ENCODE measurements at places on chromosomes 3 and 15. TPM values are rescaled to one million over a fixed set of nuclear protein-coding genes. Genes with fewer than 3 reads are reported as not detected.

DNA sequence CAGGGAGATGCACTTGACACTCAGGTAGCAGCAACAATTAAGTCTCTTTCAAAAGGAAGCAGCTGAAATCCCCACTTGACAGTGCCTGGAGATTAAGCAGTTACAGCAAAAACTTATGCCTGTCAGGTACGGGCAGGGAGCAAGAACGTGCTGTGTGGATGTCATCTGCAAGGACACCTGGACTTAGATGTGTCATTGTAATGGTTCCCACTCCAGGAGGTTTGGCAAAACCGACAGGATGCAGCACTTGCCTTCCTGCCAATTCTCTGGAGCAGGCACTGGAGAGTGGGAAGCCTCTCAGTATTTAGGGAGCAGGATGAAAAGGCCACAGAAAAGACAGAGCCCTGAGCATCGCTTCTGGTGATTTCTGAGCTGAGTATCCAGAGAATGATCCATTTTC lies 292.4 kb downstream of the PDCD6IP start:
- DNase-seq: no peak

ITPKA gene
- total RNA-seq: 3.7 TPM

DNA sequence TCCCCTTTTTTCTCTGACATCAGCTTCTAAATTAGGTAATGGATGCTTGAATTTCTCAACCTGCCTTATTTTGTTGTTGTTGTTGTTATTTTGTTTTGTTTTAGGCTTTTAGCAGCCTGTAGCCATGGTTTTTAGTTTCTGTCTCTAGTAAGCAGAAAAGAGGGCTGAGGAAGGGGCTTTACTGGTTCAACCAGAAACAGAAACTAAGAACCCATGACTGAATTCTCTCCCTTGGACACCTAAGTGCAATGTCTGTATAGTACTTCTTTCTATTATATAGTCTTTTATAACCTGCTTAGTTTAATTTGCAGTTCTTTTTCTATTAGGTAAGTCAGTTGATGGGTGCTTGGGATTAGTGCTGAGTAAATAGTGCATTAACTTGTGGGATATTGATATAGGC lies 129.0 kb downstream of the BBX start:
- DNase-seq: no peak

GRCh38 chr3:153115326-153115725 lies 46.7 kb upstream of the RAP2B start:
- no peak for DNase-seq

DNA sequence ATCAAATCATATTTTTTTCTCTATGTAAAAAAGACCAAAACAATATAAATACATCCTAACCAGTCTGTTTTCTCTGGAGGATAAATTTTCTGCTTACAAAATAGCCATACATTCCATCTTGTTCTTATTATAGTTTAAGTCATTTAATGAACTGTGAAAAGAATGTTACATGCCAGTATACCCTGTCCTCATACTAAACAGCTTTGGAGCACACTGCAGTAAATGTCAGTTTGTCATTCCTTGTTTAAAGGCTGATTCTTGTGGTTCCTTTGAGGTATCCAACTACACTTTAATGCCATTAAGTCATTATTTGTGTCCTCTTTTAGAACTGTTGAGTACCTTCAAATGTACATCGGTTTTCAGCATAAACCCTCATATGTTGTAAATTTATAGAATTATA lies 52.7 kb upstream of the DCBLD2 start:
- DNase-seq: no peak

GRCh38 chr3:60577601-60578000 lies 673.7 kb downstream of the FHIT start:
- DNase-seq: no peak

ARRDC4 gene
- 9.9 TPM for total RNA-seq

DNA sequence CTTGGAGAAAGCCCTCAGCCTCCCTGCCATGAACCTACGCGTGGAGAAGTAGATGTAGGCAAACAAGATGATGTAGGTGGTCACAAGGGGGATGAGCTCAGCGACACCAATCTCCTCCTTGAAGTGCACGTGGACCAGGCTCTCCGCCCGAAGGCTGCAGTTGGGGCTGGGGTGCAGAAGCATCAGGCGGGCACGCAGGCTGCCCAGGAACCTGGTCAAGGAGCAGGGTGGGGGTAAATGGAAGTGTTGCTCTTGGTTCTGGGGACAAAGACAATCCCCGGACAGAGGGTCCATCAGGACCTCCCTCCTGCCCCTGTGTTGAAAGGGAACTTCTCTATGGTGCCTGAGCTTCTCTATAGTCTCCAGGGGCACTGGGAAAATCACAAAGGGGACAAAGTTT lies 45.1 kb downstream of the PTPN23 start:
- no peak for DNase-seq

- peak; percentile 4 for DNase-seq
These were observed 301.1 kb downstream of the DIPK2A start for GRCh38 chr3:144272680-144273079.

GRCh38 chr15:76953913-76954312 lies 22.4 kb downstream of the RCN2 start:
- DNase-seq: no peak

GRCh38 chr3:126014252-126014651 lies 45.3 kb downstream of the ROPN1B start:
- peak; percentile 63 for DNase-seq

WDR49 gene
- not detected for total RNA-seq

NDUFB5 gene
- 237 TPM for total RNA-seq

GRCh38 chr3:13157986-13158385 lies 84.8 kb upstream of the IQSEC1 start:
- DNase-seq: no peak

- peak; percentile 44 for DNase-seq
These were observed 520.6 kb downstream of the MFSD1 start for GRCh38 chr3:159322322-159322939.

All from M059J (cell line).